ENCODE measurements at places on chromosomes 3 and 15. TPM values are rescaled to one million over a fixed set of nuclear protein-coding genes. Genes with fewer than 3 reads are reported as not detected.

Gene OXTR
- 0.46 TPM for total RNA-seq

Gene HTR3C
- not detected for total RNA-seq

Gene ITPR1
- total RNA-seq, result 35.8 TPM

Gene AHSG
- total RNA-seq, result not detected

Gene ROBO1
- total RNA-seq, result 0.29 TPM

Gene CILP
- 0.05 TPM for total RNA-seq

Gene FETUB
- not detected for total RNA-seq

Gene TRA2B
- total RNA-seq, result 204 TPM

Gene GRK7
- total RNA-seq, result not detected

Gene FBXO40
- total RNA-seq, result not detected

Gene CAMK2N2
- not detected for total RNA-seq

Gene IQSEC1
- total RNA-seq, result 71.6 TPM

Gene ARGFX
- total RNA-seq, result not detected

Gene PLSCR5
- not detected for total RNA-seq

Gene ATG3
- 67.7 TPM for total RNA-seq

Gene APPL1
- total RNA-seq, result 31.6 TPM

Gene RASGRP1
- 157 TPM for total RNA-seq

Gene COLQ
- total RNA-seq, result 4.5 TPM

Gene CEP152
- 31.3 TPM for total RNA-seq

Gene DAZL
- not detected for total RNA-seq

Gene CPA3
- total RNA-seq, result not detected

Gene COX17
- 45.9 TPM for total RNA-seq

Gene BLM
- 31.2 TPM for total RNA-seq

Gene PRICKLE2
- total RNA-seq, result not detected

Gene HIGD2B
- 0.22 TPM for total RNA-seq

Gene TNNC1
- 2.1 TPM for total RNA-seq

Gene SCAANT1
- not detected for total RNA-seq

Gene PLCH1
- 0.15 TPM for total RNA-seq

Gene SATB1
- total RNA-seq, result 318 TPM

Gene CD47
- 159 TPM for total RNA-seq

Gene COL6A6
- not detected for total RNA-seq

Gene CHMP2B
- 22.5 TPM for total RNA-seq
